Prostate gland (tissue), 2 donors: ENCODE measurements at places on chromosomes 3 and 15. TPM values are rescaled to one million over a fixed set of nuclear protein-coding genes. Genes with fewer than 3 reads are reported as not detected.

Gene GOLGA8F
- not detected for total RNA-seq

GRCh38 chr3:13728487-13728886, 151.4 kb downstream of the WNT7A start:
- H3K36me3 ChIP-seq = no peaks in the 10 kb centered on the region
- no peak for DNase-seq
- no peak overlapping the region for H3K27ac ChIP-seq
- no peaks in the 10 kb centered on the region for H3K27me3 ChIP-seq

DNA sequence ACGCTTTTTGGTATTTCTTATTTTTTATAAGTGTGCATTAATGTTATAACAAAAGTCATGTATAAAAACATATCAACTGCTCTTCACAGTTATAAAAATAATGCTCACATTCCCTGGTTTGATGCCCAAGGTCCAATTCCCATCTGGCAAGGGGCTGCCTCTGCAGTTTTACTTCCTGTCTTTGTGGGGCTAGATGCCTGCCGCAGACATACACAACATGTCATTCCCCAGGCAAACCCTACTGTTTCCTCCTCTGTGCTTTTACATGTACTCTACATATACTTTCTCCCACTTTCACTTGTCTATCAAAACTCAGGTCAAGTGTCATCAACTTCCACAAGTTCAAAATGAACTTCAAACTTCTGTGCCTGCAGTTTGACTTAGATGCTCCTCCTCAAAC, 60.5 kb upstream of the ETV5 start:
- no peaks in the 10 kb centered on the region for H3K36me3 ChIP-seq
- no peaks in the 10 kb centered on the region for H3K27me3 ChIP-seq
- DNase-seq = no peak

DNA sequence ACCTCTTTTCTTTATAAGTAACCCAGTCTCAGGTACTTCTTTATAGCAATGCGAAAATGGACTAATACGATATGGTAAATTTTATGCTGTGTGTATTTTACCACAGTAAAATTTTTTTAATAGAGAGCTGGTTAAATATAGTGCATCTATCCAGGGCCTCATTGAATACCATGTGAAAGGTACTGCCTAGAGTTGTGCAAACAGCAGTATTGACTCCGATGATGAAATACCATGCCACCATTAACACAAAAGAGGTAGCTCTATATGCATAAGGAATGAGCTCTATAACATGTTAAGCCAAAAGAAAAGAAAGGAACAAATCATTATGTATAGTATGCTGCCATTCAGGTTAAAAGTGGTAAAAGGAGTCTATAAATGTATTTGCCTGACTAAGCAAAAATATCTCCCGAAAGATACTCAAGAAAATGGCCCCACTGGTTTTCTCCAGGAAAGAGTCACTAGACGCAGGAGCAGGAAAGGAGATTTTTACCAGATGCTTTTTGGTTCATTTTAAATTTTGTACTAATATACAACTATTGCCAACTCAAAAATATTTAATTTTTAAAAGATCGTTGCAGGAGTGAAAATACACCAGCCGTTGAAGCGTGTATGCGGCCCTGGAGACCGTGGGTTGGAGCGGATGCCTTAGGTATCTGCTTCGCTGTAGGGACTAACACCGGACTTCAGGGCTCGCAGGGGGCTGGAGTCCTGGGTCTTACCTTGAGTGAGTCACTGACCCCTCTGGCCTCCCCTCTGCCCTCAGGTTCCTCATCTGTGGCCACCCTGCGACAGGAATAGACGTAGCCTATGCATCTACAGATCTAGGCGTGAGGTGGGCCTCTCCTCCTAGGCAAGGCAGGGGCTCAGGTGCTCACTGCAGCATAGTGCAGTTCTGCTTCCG, 120.1 kb downstream of the CHSY1 start:
- H3K27me3 ChIP-seq = no peaks in the 10 kb centered on the region
- H3K4me3 ChIP-seq = no peak overlapping the region
- no peaks in the 10 kb centered on the region for H3K36me3 ChIP-seq
- no peaks in the 10 kb centered on the region for H3K4me1 ChIP-seq

GRCh38 chr3:64814351-64814750, 126.6 kb upstream of the ADAMTS9 start:
- no peaks in the 10 kb centered on the region for H3K4me1 ChIP-seq
- no peaks in the 10 kb centered on the region for H3K36me3 ChIP-seq
- H3K4me3 ChIP-seq = no peak overlapping the region
- H3K27me3 ChIP-seq = no peaks in the 10 kb centered on the region
- peak; percentile 62 for DNase-seq

DNA sequence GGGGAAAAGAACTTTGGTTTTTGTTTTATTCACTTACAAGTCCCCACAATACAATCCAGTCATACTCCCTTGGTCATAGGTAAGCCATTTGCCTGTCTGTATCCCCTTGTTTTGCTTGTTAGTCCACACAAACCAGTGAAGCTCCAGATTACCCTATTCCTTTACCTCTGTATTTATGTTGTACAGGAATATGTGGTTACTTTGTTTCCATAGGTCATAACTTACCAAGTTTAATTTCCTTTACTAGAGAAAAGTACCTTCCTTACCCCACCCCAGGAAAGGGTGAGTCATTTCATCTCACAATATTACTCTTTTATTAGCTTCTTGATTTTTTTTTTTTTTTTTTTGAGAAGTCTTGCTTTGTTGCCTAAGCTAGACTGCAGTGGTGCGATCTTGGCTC, 113.4 kb upstream of the LRRFIP2 start:
- no peaks in the 10 kb centered on the region for H3K4me1 ChIP-seq
- H3K4me3 ChIP-seq = no peak overlapping the region
- H3K27me3 ChIP-seq = no peaks in the 10 kb centered on the region
